ENCODE measurements at places on chromosomes 7 and 10.

GRCh38 chr7:105429746-105430612, 41.3 kb upstream of the SRPK2 start:
- peak; percentile 8 for DNase-seq

- no peak for DNase-seq
Measured at GRCh38 chr7:55056577-55057480, 38.0 kb downstream of the EGFR start.

DNA sequence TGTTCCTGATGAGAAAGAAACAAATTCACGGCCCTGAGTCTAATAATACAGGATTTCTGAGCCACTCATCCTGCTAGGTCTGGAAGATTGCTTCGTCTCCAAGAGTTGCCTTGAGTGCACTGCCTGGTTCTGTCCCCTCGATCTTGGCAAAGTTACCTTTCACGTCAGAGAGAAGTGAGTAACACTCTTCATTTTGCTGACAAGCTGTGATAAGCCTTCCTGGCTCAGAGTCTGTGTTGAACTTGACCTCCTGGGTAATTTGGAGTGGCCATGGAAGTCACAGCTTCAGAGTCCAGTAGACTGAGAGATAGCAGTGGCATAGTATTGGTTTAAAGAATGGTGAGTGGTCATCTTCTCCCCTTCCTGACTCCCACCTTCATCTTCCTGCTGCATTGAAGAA, 64.7 kb upstream of the LRGUK start:
- no peak for DNase-seq

- no peak for DNase-seq
Measured at GRCh38 chr7:135938563-135938962, 38.6 kb downstream of the MTPN start.

- DNase-seq = no peak
Measured at GRCh38 chr7:153858355-153858754, 193.8 kb upstream of the DPP6 start.

GRCh38 chr10:105243381-105243780, 602.3 kb downstream of the SORCS3 start:
- no peak for DNase-seq

DNA sequence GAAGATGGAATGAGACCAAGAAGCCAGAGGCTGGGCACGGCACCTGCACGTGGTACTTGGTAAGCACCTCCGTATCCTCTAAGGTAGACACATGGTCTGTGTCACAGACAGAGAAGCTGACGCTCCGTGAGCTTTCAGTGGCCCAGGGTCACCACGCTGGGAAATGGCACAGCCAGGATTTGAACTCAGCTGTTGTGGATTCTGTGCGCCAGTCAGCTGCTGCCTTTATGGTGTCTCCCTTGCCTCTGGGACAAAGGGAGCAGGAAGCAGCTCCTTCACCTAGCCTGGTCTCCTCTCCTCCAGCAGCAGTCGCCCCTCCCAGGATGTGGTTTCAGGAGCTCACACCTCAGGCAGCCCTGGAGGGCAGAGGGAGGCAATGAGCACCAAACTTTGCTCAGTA, 110.8 kb downstream of the ARHGAP22 start:
- DNase-seq = no peak

DNA sequence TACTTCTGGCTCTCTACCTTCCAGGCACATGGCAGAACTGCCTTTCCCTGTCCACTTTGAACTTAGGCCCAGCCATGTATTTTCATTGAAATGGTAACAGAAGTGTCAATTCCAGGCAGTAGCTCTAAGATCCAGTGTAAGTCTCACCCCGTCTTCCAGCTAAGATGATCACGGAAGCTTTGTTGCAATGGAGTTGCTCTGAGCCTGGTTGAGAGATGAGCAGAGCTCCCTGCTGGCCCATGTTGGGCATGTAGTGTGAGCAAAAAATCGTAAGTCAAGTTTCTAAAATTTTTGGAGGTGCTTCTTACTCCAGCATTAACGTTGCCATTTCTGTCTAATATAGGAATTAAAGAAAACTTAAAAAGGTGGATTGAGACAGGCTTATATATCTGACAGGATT, 274.4 kb downstream of the IPMK start:
- DNase-seq = no peak

DNA sequence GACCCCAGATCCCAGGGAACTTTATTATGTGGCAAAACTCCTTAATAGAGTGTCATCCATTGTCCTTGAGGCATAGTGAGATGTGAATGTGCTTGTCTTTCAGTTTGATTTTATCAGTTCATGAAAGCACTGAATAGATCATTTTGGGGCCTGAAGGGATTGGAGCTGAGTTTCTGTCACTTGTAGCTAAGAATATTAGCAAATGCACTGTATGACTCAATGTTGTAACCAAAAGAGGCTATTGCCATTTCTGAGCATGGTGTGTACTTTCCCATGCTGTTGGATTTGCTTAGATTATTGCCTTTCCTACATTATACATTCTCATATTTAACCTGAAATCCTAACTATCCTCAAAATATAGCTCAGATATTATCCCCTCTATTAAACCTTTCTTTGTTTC, 130.4 kb downstream of the PRKG1 start:
- no peak for DNase-seq

DNA sequence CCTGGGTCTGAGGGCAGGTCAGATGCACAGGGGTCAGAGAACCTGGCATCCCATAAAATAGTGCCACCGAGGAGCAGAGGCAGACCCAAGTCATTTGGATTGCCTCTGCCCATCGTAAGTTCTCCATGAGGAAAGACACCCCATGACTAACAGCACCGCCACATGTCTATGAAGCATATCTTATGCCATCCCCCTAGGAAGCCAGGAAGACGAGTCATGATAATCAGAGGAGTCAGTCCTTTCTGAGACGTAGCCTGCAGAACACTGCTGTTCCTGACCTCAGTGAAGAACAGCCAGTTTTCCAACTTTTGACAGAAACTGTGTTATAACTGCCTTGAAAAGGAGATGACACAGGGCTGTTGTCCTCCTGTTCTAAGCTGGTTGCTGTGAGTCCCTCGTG, 51.2 kb downstream of the INSYN2A start:
- no peak for DNase-seq

DNA sequence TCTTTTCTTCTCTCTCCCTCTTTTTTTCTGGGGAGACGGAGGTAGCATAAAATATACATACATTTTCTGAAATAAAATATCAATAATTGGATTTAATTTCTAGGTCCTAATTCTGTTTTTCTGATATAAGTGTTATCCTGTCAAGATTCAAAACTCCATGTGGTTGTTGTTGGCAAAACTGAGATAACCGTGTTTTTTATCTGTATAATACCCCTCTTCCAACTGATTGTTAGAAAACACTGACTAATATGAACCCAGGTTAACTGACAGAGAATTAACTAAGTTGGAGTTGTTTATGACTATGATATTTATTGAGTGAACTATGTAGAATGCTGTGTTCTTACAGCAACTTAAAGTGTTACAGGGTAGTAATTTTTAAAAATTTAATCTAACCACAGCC, 236.5 kb upstream of the KAT6B start:
- DNase-seq = no peak

GRCh38 chr7:76262683-76263402, 39.6 kb upstream of the HSPB1 start:
- DNase-seq = no peak

- DNase-seq = no peak
Measured at GRCh38 chr10:124699471-124700292, 44.5 kb downstream of the FAM53B start.

- no peak for DNase-seq
Measured at GRCh38 chr7:85924062-85924461, 719.6 kb upstream of the GRM3 start.

GRCh38 chr10:13665516-13666262, 78.9 kb downstream of the PRPF18 start:
- DNase-seq = no peak

GRCh38 chr10:131920151-131920550, 19.3 kb downstream of the PPP2R2D start:
- no peak for DNase-seq

DNA sequence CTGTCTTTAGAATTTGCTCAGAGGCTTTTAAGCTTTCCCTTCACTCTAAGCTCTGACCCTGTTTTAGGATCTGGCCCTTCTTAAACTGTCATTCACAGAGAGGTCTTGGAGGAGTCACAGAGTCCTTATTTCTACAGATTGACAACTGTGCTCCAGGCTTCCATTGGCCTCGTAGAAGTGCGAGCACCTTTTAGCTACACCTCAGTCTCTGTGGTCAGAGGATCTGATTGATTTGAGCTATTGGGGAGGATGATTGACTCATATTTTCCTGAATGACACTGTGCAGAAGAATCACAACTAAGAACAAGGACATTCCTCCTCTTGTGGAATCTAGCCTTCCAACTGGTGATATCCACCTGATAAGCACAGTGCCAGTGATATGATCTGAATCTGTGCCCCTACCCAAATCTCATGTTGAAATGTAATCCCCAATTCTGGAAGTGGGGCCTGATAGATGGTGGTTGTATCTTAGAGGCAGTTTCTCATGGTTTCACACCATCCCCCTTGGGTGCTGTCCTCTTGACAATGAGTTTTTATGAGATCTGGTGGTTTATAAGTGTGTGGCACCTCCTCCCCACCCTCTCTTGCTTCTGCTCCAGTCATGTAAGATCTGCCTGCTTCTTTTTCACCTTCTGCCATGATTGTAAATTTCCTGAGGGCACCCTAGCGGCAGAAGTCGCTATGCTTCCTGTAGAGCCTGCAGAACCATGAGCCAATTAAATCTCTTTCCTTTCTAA, 3.2 kb downstream of the CYP3A7 start:
- no peak for DNase-seq

- no peak for DNase-seq
Measured at GRCh38 chr7:18082169-18082568, 54.5 kb upstream of the PRPS1L1 start.

DNA sequence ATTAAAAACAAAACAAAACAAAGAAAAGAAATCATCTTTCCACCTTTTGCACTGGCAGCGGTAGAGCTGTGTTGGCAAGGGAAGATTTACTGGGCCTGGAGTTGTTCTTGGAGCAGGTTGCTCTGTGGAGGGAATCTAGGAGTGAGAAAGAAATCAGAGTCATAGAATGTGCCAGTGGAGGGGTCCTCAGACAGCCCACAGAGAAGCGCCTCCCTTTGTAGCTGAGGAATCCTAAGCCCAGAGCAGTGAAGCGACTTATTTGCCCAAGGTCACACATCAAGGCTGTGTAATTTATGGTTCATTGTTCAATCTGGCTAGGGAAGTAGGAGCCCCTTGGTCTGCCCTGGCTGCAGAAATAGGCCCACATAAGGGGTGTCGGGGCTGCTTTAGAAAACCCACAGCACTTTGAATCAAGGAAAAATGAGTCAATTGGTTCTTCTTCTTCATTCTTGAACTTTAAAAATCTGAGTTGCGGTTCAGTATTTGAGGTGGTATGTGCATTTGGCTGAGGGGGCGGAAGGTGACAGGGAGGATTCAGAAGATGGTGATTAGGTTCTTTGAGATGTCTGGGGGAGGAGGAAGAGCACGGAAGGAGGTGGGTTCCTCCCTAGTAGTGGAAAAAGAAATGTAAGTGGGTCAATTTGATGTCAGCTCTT, 253.7 kb downstream of the PTEN start:
- DNase-seq = peak; percentile 34

DNA sequence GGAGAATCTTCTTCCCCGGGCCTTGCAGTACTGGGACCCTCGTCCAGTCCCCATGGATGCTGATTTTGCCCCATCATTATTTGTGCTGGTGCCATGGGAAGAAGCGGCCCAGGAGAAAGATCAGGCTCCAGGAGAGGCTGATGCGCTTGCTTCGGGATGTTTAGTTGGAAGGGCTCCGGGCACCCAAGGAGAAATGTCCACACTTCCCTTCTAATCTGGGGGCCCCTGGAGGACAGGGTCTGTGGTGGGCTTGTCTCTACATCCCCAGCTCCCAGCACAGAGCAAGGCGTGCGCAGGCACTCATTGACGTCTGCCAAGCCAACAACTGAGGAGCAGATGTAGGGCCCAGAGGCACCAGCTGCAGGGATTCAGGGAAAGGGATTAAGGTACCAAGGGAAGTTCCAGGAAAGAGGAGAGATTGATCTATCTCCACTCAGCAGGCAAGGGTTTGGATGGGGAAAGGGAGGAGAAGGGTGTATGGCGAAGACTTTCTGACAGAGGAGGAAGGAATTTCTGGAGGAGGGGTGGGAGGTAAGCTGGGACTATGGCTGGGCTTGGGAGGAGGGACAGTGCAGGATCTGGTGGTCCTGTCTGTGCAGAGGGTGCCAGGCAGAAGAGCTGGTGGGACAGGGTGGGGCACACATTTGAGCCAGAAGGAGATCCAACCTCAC, 38.7 kb upstream of the LEP start:
- no peak for DNase-seq

Data from stimulated activated CD8-positive, alpha-beta memory T cell treated with anti-CD3 and anti-CD28 coated beads, Interleukin-2, amount 100 ng/mL, for 48 hours (primary cell).